ENCODE measurements at places on chromosomes 13 and 19.
A peak's percentile ranks its signal among the peaks of the same experiment; 100 is the strongest.

GRCh38 chr19:281992-282391 is 9.2 kb downstream of the PLPP2 start:
- no peak for DNase-seq

GRCh38 chr19:8366961-8367326 is 3.0 kb downstream of the ANGPTL4 start:
- DNase-seq, result no peak

GRCh38 chr13:33743438-33744368 is 74.2 kb upstream of the RFC3 start:
- DNase-seq, result no peak

DNA sequence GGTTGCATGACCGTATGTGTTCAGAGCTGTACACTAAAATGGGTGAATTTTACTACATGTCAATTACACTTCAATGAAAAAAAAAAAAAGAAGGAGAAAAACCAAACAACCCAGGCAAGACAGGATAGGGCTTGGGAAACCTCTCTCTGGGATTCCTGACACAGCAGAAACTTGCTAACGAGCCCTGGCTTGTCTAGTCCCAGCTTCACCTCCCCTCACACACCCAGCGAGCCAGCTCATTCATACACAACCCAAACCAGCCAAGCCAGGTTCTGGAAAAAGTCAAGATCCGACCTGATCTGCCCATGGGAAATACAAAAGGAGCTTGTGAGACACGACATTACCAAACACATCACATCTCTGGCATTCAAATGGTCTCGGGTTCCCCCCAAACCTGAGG is 3.7 kb upstream of the TECR start:
- no peak for DNase-seq

DNA sequence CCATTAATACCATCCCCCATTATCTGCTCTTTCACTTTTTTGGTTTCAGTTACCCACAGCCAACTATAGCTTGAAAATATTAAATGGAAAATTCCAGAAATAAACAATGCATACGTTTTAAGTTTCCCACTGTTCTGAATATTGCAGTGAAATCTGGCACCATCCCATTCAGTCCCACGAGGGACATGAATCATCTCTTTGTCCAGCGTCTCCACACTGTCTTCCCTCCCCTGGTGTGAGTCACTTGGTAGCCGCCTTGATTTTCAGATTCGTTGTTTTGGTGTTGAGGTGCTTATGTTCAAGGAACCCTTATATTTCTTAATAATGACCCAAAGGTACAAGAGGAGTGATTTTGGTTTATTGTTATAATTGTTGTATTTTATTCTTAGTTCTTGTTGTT is 246.1 kb downstream of the DCT start:
- DNase-seq, result no peak

GRCh38 chr13:72983085-72983768 is 75.6 kb upstream of the KLF5 start:
- DNase-seq, result no peak

- no peak for DNase-seq
Observed at GRCh38 chr13:99604636-99605035, 103.4 kb downstream of the TM9SF2 start.

- DNase-seq, result no peak
Observed at GRCh38 chr19:9130965-9131364, 4.2 kb upstream of the OR7G3 start.

GRCh38 chr19:43464134-43464775 is 1.2 kb downstream of the LYPD3 start:
- no peak for DNase-seq

GRCh38 chr13:74871369-74872070 is 610.4 kb downstream of the TBC1D4 start:
- DNase-seq, result peak; percentile 75

- no peak for DNase-seq
Observed at GRCh38 chr13:37100731-37101130, 4.7 kb downstream of the CSNK1A1L start.

GRCh38 chr19:49387936-49388372 is at the start of gene KASH5:
Gene KASH5 (plus strand): TSS chr19:49388249. CDS start chr19:49390884, 2,635 bp downstream.
- peak; percentile 56 for DNase-seq

- peak; percentile 26 for DNase-seq
Observed at GRCh38 chr19:16385821-16386220, 61.2 kb downstream of the KLF2 start.

GRCh38 chr19:2223959-2224358 is 12.2 kb downstream of the PLEKHJ1 start:
- no peak for DNase-seq

DNA sequence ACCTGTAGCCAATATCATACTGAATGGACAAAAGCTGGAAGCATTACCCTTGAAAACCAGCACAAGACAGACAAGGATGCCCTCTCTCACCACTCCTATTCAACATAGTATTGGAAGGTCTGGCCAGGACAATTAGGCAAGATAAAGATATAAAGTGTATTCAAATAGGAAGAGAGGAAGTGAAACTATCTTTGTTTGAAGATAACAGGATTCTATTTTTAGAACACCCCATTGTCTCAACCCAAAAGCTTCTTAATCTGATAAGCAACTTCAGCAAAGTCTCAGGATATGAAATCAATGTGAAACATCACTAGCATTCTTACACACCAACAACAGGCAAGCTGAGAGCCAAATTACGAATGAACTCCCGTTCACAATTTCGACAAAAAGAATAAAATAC is 17.8 kb upstream of the CCNA1 start:
- DNase-seq, result no peak

DNA sequence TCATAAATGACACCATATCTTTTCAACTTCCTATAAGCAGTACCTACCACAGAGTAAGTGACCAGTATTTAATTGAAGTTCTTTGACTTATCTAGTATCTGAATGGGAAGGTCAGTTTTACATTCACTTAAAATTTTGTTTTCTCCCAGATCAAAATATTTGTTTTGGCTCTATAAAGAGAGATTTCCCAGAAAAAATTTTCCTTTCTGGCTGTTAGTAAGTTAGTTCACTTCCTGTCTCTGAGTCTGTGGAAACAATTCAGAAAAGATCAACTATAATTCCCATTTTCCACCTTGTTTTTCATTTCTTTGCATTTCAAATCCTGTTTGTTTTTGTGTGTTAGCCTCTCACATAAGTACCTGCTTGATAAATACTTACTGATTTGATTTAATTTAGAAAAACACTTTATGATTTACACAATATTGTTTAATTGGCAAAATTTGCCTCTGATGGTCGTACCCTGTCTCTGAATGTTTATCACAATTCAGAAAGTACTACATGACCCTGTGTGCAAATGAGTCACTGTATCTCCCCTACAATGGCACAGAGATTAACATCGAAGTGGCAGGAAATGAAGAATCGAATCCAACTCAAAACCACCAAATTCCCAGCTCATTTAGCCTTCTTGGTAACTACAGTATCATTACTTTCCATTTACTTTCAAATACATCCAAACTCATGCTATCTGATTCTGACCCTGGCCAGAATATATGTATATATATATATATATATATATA is 15.4 kb upstream of the MED4 start:
- no peak for DNase-seq

DNA sequence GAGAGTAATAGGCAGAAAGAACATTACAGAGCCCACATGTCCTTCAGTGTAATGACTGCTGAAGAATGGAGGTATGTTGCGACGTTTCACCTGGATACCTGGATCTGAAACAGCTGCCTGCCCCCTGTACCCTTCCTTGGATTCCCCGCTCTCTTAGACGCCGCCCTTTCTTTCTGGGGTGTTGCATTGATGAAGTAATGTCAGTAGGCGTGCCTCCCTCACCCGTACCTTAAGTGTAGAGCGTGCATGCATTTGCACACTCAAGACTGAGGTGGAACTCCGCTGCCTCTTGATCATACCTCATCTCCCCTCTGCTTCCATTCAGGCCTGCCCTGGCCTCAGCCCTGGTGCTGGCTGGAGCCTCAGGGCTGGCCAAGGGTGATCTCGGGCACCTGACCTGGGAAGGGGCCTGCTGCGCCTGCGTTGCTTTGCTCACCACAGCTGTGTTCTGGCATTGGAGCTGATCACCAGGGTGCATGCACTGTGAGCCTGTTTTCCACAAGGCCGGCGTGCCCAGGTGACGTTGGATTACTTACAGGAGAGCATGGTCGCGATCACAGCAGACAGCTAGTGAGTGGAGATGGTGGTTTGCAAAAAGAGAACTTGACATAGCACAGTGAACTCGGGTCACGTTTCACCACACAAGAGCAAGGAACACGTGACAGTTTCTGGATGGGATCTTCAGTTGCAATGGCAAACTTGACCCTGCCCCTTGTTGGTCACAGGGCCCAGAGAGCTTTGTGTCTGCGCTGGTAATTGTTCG is 99.0 kb downstream of the ARHGEF7 start:
- DNase-seq, result no peak

DNA sequence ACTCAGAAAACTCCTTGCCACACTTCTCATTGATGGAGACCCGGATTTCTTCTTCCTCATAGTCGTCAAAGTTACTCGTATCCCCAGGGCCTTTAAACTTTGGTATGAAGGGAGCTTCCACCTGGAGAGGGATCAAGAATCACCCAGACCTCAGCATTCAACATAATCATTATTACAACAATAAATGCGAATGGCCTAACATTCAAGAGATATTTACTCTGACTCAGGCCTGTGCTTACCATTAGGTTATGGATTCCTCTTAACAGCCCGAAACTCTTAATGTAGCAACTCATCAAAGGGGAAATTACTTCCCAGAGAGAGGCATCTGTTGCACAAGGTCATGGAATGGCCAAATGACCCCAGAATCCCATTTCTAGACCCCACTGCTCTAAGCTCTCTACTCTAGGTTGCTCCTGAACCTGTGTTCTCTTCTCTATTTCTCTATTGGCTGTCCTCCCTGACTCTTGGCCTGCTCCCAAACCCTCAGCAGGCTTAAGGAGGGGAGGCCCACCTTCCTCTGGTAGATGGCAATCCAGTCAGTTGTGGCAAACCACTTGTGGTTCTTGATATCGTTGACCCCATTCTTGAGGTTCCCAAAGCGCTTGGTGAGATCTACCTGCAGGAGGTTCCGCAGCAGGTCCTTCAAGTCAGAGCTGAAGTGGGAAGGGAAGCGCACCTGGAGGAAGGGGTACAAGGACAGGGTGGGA is 2.7 kb upstream of the SAMD1 start:
- no peak for DNase-seq

DNA sequence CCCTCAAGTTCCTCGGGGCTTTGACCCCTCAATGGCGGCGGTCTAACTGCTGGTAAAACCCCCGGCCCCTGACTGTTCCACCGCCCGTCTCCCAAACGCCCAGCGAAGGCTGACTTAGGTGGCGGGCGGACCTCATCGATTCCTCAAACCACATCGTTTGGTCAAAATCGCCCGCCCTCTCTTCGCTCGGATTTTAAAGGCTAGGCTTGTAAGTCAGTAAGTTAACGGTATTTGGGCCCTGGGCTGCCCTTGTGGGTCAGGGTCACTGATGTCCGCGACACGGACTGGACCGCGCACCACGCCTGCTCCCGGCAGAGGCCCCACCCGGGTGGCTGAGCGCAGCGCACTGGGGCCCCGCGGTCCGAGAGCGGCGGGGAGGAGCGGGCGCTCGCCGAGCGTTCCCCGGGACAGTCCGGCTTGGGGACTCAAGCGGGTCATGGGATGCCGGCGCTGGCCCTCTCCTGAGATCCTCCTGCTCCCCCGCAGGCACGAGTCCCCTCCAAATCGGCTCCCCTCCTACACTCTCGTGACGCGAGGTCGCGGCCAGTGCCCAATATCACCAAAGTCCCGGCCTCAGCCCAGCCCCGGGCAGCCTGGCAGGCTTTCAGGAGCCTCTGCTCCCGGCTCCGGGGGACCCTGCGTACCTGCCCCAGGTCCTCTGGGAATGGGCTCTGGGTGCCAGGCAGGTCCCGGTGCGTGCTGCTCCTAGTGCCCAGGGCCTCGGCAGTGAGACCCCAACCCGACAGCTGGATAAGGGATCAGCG is 1.0 kb downstream of the FLT1 start:
- no peak for DNase-seq

- DNase-seq, result no peak
Observed at GRCh38 chr13:67366533-67366932, 136.4 kb upstream of the PCDH9 start.

GRCh38 chr19:13963603-13964105 is 11.3 kb downstream of the DCAF15 start:
- DNase-seq, result no peak

DNA sequence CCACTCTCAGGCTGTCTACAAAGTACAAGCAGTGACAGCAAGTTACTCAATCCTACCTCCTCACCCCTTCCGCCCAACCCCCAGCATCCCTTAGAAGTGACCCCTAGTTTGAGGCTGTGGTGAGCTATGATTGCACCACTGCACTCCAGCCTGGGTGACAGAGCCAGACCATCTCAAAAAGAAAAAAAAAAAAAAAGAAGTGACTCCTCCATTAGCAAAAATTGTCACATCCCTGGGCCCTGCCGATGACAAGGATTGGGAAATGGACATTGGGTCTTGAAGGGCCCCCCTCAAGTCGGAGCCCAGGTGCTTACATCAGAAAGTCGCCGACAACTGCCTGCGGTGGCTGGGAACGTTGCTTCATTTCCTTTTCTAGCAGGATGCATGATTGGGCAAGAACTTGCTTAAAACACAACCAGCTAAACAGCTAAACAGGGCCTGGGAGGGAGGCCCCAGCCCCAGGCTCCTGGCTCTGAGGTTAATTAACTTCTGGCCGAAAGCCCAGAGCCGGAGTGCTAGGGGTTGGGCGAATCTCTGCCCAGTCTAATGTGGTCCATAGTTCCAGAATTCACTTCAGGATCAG is 15.3 kb downstream of the RAB3D start:
- DNase-seq, result peak; percentile 76

DNA sequence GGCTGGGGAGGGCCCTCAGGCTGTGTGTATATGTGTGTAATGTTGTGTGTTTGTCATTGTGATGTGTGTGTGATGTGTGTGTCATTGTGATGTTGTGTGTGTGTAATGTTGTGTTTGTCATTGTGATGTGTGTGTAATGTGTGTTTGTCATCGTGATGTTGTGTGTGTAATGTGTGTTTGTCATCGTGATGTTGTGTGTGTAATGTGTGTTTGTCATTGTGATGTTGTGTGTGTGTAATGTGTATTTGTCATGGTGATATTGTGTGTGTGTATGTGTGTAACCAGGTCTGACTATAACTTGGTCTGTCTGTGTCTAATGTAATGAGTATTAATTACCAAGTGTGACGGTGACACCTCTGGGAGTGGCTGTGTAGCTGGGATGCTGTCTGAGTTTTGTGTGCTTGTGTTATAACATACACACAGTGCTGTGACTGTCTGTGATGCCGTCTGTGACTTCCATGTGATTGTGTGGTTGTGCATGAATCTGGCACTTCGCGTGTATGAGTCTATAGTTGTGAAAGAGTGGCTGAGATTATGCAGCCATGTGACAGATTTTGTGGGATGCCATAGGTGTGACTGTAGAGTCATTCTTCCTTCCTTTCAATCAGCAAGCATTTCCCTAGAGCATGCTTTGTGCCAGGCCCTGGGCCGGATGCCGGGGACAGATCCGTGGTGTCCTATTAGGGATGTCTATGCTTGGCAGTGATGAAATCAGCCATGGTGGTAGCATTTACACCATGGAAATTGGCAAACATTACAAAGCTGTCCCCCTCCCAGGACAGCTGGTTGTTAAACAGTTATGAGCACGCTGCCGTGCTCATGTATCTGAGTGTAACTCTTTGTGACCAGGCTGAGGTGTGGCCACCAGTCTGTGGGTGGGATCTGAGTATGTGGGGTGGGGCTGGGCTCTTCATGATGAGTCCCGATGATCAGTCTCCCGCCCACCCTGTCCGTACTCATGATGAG is 6.4 kb downstream of the TNFSF14 start:
- no peak for DNase-seq

- no peak for DNase-seq
Observed at GRCh38 chr13:20439261-20439660, 86.4 kb downstream of the CRYL1 start.

Data from LNCaP clone FGC (cell line).